Calu3 (cell line): ENCODE measurements at places on chromosomes 1 and 21. TPM values are rescaled to one million over a fixed set of nuclear protein-coding genes. Genes with fewer than 3 reads are reported as not detected.

DNA sequence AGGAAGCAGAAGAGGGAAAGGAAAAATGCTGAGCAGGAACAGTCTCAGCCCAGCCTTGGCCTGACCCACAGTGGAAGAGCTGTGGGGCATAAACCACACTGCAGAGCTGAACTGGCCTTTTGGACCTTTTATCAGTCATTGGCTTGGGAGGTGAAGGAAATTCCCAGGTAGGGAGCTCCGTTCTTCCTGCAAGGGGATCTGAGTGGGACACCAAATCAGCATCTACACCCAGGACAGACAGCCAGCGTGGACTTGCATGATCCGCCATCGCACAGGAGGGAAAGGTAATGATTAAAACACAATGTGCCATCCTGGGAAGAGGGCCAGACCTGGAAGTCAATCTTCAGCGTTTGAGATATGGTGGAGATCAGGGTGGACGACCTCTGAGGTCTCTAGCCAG, 1.2 kb upstream of the MTFR1L start:
- peak overlapping the region; percentile 81 for H3K27ac ChIP-seq
- no peaks in the 10 kb centered on the region for H3K27me3 ChIP-seq
- peak overlapping the region; percentile 77 for H3K4me3 ChIP-seq
- peaks cover 32% of the 10 kb centered on the region for H3K4me1 ChIP-seq
- H3K36me3 ChIP-seq, result peaks cover 43% of the 10 kb centered on the region

DNA sequence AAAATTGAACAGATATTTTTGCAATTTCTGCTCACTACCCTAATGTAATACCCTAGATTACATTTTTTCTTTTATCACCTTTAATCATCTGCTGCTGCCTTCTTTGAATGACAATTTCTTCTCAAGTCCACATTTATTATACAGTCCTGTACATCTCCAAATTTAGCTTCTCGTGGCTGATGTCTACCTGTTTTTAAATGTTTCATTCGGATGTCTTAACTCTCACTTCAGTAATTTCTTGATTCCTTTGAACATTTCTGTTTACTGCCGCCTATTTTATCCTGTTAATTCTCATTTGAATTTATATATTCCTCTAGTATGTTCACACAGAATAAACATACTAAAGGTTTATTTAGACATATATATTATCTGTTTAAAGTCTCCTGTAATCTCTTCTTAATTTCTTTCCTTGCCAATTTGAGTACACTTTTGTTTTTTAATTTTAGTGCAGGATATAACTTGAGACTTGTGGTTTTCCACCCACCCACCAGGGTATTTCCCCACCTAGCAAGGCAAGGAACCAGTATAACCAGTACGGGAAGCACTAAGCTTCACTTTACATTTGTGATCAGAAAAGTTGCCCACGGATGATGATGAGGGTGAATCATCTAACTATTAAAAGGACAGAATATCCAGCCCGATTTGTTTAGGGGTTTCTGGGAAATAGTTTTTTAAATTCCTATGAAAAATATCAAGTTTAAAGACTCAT, 12.7 kb downstream of the INSL5 start:
- H3K36me3 ChIP-seq, result no peaks in the 10 kb centered on the region
- peak; percentile 44 for DNase-seq
- peak overlapping the region; percentile 40 for H3K27ac ChIP-seq
- H3K4me1 ChIP-seq, result peaks cover 11% of the 10 kb centered on the region
- H3K27me3 ChIP-seq, result no peaks in the 10 kb centered on the region
- H3K4me3 ChIP-seq, result no peak overlapping the region

DNA sequence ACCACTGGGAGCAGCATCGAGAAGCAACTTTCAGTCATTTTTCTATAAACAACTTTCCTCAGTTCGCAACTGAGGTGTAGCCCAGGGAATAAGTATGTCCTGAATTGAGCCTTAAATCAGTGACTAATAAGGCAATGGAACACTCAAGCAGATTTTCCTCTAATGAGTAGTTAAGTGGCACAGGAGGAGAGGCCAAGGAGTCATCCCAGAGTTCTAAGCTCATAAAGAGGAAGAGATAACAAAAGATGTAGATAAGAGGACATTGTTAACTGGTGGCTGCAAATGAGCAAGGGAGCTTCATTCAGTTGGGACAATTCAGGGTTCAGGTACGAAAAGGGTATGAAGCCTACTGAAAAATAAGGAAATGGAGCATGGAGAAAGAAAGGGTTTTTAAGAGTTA, 64.5 kb downstream of the LRRC40 start:
- H3K36me3 ChIP-seq, result no peaks in the 10 kb centered on the region
- DNase-seq, result no peak
- H3K4me3 ChIP-seq, result no peak overlapping the region
- H3K4me1 ChIP-seq, result no peaks in the 10 kb centered on the region

GRCh38 chr1:9887070-9887469, 23.0 kb downstream of the CTNNBIP1 start:
- no peak overlapping the region for H3K4me3 ChIP-seq
- H3K27ac ChIP-seq, result no peak overlapping the region
- no peaks in the 10 kb centered on the region for H3K36me3 ChIP-seq
- H3K4me1 ChIP-seq, result peaks cover 27% of the 10 kb centered on the region
- DNase-seq, result no peak
- H3K27me3 ChIP-seq, result no peaks in the 10 kb centered on the region

DNA sequence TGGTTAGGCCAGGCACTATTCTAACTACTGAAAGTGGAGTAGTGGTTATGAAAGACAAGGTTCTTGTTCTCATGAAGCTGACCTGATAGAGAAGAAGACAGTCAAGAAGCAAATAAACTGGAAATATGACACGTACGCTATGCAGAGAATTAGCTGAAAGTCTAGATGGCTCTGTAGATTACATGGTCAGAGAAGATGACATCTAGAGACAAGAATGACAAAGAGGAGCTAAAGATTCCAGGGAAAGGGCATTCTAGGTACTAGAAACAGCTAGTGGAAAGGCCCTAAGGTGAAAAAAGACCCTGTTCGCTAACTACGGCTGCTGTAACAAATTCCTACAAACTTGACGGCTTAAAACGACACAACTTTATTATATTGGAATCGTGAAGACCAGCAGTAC, 68.0 kb upstream of the NRIP1 start:
- no peaks in the 10 kb centered on the region for H3K27me3 ChIP-seq
- no peak for DNase-seq
- peaks cover 13% of the 10 kb centered on the region for H3K4me1 ChIP-seq
- H3K36me3 ChIP-seq, result no peaks in the 10 kb centered on the region
- H3K27ac ChIP-seq, result no peak overlapping the region

DNA sequence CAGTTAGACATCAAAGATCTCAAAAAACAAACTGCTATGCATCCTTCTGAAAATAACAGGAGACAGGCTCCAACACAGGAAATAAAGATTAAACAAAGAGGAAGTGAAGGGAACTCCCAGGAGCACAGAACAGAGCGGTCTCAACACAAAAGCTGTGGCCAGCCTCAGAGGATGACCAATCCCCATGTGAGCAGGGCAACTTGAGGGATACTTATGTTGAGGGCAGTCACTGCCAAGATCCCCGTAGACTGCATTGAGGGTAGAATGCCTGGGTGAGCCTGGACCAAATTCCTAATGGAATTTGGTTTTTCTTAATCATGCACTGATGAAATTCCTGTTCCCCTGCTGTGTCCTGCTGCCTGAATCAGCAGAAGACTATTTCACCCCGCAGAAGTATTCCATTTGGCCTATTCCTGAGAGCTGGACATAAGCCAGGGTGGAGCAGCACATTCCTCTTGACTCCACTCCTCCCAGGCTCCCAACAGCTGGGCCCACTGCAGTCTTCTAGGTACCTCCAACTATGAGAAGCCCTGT, 49.0 kb downstream of the JAK1 start:
- peak overlapping the region; percentile 11 for H3K4me3 ChIP-seq
- H3K27me3 ChIP-seq, result no peaks in the 10 kb centered on the region
- peaks cover 13% of the 10 kb centered on the region for H3K36me3 ChIP-seq
- peaks cover 86% of the 10 kb centered on the region for H3K4me1 ChIP-seq

GRCh38 chr1:27614625-27615344, 10.8 kb upstream of the AHDC1 start:
- H3K4me1 ChIP-seq, result no peaks in the 10 kb centered on the region
- H3K27me3 ChIP-seq, result peaks cover 43% of the 10 kb centered on the region
- H3K27ac ChIP-seq, result no peak overlapping the region

DNA sequence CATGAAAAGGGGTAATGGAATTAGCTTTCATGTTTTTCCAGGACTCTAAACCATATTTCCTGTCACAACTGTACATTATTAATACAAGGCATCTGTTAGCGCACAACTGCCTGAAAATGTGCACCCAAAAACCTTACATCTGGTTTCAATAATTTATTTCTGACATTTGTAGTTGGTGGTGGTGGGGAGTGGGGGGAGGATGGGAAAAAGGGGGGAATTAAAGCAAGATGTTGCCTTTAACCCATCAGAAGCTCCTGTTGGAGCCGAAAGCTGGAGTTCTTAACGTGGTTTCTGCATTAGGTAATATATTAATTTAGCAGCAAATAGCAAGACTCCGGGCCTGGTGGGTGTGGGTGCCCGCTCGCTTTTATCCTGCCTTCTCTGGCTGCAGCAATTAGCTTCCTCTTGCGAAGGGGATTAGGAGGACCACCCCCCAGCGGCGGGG, 36.9 kb upstream of the HHAT start:
- H3K27me3 ChIP-seq, result peaks cover 19% of the 10 kb centered on the region
- no peak overlapping the region for H3K27ac ChIP-seq
- H3K4me3 ChIP-seq, result peak overlapping the region; percentile 72
- peaks cover 8% of the 10 kb centered on the region for H3K4me1 ChIP-seq
- no peak for DNase-seq

- H3K4me1 ChIP-seq, result no peaks in the 10 kb centered on the region
- no peak overlapping the region for H3K27ac ChIP-seq
- peaks cover 10% of the 10 kb centered on the region for H3K36me3 ChIP-seq
- no peak overlapping the region for H3K4me3 ChIP-seq
- DNase-seq, result no peak
Observed at GRCh38 chr1:29247571-29248273, 11.4 kb downstream of the PTPRU start.

DNA sequence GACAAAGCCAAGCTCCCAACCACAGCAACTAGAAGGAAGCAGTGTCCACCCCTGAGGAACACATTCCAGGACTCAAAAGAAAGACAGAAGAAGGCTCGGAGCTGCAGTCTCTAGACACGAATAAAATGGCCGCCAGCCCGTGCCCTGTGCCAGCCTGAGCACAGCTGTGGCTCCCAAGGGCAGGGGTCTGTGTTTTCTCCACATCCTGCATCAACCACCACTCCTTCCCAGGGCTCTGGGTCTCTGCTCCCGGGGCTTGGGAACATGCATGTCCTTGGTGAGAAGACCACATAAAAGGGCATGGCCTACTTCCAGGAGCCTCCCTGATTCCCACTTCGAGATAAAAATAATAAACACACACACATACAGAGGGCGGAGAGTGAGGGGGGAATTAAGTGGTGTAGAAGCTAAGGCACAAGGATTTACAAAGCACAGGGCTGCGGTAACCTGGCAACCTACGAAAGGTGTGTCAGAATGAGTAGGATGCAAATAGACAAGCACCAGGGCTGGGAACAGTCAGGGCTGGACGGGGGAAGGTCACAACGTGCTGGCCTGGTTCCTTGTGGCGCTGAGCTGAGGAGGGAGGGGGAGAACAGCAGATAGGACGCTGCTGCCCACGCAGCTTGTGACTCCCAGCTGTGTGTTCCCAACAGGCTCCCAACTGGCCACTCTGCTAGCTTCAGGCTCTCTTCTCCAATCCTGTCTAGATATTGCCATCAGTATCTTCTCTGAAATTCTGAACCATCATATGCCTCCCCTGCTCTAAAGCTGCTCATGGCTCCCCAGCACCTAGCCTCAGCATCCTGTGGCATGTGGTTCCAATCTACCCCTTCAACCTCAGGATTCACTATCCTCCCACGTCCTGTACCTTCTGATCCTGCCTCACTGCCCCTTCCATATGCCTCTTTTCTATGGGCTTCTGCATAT, 72.5 kb downstream of the CD34 start:
- no peaks in the 10 kb centered on the region for H3K27me3 ChIP-seq
- DNase-seq, result no peak
- H3K4me1 ChIP-seq, result no peaks in the 10 kb centered on the region
- H3K36me3 ChIP-seq, result no peaks in the 10 kb centered on the region
- H3K27ac ChIP-seq, result no peak overlapping the region
- H3K4me3 ChIP-seq, result no peak overlapping the region

DNA sequence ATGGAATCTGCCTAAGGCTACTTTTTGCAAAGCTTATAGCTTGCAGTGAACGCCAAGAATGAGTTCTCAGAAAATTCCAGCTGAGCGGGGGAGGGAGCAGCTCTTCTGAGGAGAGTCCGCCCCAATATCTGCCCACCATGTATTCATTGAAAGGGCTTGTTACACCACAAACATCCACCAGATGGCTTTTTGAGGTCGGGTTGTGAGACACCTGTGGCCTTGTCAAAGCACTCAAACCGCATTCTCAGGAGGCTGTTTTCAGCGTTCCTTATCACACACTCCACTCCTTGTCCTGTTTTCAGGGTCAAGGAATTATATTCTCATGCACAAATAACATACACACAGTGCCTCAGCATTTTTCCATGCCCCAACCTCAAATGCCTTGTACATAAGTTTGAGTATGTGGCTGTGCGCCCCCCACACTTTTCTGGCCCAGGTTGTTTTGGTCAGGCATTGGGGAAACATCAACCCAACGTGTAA, 3.9 kb upstream of the C4BPB start:
- no peaks in the 10 kb centered on the region for H3K27me3 ChIP-seq
- no peak overlapping the region for H3K27ac ChIP-seq
- H3K36me3 ChIP-seq, result peaks cover 7% of the 10 kb centered on the region
- no peak overlapping the region for H3K4me3 ChIP-seq

- no peak overlapping the region for H3K4me3 ChIP-seq
- H3K27ac ChIP-seq, result no peak overlapping the region
- H3K27me3 ChIP-seq, result no peaks in the 10 kb centered on the region
- no peaks in the 10 kb centered on the region for H3K4me1 ChIP-seq
- no peak for DNase-seq
Observed at GRCh38 chr21:19830446-19830845, 1167.8 kb upstream of the NCAM2 start.

LCE1D gene
- total RNA-seq, result not detected in 2 replicates

TIAM1 gene
- 15.2 and 18.2 TPM in 2 replicates for total RNA-seq

BLACAT1 gene
- total RNA-seq, result 14.2 TPM in 2 replicates

EFNA1 gene
- 33.7 and 41.7 TPM in 2 replicates for total RNA-seq

DNAJC28 gene
- 1.2 and 2.0 TPM in 2 replicates for total RNA-seq

HES4 gene
- total RNA-seq, result 35.5 and 51.3 TPM in 2 replicates

TEX38 gene
- total RNA-seq, result not detected in 2 replicates

FYB2 gene
- not detected in 2 replicates for total RNA-seq
